ENCODE measurements at places on chromosomes 7 and 10. TPM values are rescaled to one million over a fixed set of nuclear protein-coding genes. Genes with fewer than 3 reads are reported as not detected.

- no peak overlapping the region for H3K4me3 ChIP-seq
- H3K27ac ChIP-seq = no peak overlapping the region
- DNase-seq = no peak
- no peaks in the 10 kb centered on the region for H3K36me3 ChIP-seq
These were observed 609.0 kb upstream of the DPP6 start for GRCh38 chr7:153443032-153443701.

DNA sequence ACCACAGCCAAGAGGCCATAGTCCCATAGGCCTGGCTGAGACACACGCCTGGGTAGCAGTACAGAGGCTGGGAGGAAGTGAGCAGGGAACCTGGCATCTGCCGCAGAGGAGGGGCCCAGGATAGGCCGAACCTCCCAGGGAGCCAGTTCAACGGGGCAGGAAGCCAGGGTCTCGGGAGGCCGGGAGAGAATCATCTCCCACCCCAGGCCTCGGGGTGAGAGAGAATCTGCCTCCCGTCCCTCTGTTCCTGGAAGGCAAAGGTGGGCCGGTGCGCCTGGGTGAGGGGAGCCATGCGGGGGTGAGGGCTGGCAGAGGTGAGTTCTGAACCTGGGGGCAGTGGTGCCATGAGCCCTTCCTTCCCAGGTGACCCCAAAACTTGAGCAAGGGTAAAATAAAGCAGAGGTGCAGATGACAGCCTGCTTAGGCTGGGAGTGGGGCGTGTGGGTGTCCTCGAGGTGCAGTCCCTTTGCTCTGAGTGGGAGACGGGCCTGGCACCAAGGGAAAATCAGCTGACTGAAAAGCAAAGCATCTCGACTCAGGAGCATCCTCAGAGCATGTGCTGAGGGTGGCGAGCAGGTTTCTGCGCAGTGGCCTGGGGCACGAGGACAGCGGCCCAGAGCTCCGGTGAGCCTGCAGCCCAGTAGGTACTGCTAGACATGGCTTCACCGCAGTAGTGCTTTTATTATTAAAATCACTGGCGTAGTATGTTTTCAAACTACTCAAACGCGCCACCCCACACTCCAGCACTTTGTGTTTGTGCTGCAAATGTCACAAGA lies 15.5 kb downstream of the AGAP3 start:
- H3K36me3 ChIP-seq = peaks cover 4% of the 10 kb centered on the region
- no peaks in the 10 kb centered on the region for H3K27me3 ChIP-seq
- H3K4me1 ChIP-seq = peaks cover 5% of the 10 kb centered on the region

- H3K4me1 ChIP-seq = peaks cover 5% of the 10 kb centered on the region
- no peak overlapping the region for H3K4me3 ChIP-seq
- peaks cover 4% of the 10 kb centered on the region for H3K36me3 ChIP-seq
These were observed 1.5 kb downstream of the TRIL start for GRCh38 chr7:28956608-28957063.

DNA sequence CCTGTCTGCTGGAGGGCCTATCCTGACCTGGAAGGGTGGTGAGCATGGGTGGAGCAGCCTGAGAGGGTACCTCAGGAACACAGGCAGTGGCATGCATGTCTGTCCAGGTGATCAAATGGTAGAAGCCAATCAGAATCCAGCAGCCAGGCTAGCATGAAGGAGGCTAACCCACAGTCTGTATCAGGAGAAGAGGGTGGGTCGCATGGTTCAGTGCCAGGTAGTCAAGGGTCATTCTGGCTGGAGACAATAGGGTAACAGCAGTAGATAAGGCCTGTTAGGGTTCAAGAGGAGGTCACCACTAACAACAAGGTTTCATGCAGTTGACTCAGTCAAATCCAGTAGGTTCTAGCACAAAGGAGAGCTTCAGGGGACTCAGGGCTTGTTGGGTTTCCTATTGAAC lies 10.4 kb downstream of the ALDH18A1 start:
- H3K27ac ChIP-seq = no peak overlapping the region
- H3K27me3 ChIP-seq = no peaks in the 10 kb centered on the region
- no peak for DNase-seq
- H3K4me1 ChIP-seq = peaks cover 11% of the 10 kb centered on the region

DNA sequence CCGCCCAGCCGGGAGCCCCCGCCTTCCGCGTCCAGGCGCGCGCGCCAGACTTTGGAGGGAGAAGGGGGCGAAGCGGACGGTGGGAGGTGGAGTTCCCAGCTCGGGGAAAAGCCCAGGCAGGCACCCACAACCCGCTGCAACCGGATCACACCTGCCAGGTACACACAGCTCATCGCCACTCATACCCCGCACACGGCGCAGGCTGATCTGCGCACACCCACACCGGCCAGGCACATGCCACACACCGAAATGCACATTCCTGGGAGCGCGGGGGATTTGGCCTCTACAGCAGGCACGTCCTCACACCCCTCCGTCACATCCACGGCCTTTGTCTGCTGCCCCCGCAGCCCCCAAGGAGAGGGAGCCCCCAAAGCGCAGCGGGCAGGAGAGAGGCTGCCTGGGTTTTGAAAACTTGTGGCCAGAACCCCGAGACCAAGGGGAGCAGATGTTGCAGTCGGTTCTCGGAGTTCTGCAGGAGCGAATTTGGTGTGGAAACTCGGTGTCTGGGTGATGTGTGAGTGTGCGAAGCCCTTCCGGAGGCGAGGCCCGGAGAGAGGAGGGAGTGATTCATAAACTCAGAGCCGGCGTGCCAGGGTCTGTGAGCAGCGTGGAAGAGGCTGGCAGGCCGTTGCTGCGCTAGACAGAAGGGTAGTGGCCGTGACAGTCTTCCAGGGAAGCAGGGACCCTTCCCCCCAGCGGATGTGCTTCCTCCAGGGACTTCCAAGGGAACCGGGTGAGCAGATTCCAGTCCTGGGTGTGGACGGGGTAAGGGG lies 734 bp downstream of the CHST3 start:
- H3K27me3 ChIP-seq = peaks cover 63% of the 10 kb centered on the region
- H3K27ac ChIP-seq = no peak overlapping the region
- H3K4me3 ChIP-seq = peak overlapping the region; percentile 83
- peaks cover 10% of the 10 kb centered on the region for H3K36me3 ChIP-seq
- DNase-seq = no peak

- peaks cover 11% of the 10 kb centered on the region for H3K4me1 ChIP-seq
- no peaks in the 10 kb centered on the region for H3K36me3 ChIP-seq
- peak overlapping the region; percentile 91 for H3K27ac ChIP-seq
- DNase-seq = no peak
These were observed 133.6 kb upstream of the GDF10 start for GRCh38 chr10:47166405-47166777.

GRCh38 chr7:128783143-128783861 lies 7.7 kb upstream of the OPN1SW start:
- H3K27ac ChIP-seq = no peak overlapping the region
- H3K36me3 ChIP-seq = no peaks in the 10 kb centered on the region
- H3K4me3 ChIP-seq = no peak overlapping the region
- peaks cover 4% of the 10 kb centered on the region for H3K4me1 ChIP-seq
- H3K27me3 ChIP-seq = no peaks in the 10 kb centered on the region
- DNase-seq = no peak

DNA sequence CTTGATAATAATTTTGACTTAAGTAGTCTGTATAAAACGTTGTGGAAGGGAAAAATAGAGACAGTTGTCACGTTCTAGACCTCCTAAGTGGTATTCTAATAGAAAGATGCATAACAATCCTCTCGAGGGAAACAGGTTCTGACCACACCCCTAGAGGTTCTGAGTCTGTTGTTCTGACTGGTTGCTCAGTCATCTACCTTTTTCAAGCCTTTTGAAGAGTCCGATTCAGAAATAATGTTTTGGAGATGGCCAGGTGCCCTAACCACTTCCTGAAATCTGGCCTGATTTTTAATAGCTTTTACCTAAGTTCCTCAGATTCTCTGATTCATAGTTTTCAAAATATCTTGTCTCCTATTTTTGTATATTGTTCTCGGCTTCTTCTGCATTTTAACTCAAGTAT lies 175.6 kb downstream of the HDAC9 start:
- peaks cover 1% of the 10 kb centered on the region for H3K4me1 ChIP-seq
- H3K36me3 ChIP-seq = no peaks in the 10 kb centered on the region
- no peak for DNase-seq
- no peak overlapping the region for H3K4me3 ChIP-seq
- no peaks in the 10 kb centered on the region for H3K27me3 ChIP-seq

GRCh38 chr10:89520706-89521105 lies 14.7 kb downstream of the SLC16A12 start:
- DNase-seq = no peak
- H3K4me3 ChIP-seq = no peak overlapping the region
- no peak overlapping the region for H3K27ac ChIP-seq
- H3K4me1 ChIP-seq = no peaks in the 10 kb centered on the region
- H3K36me3 ChIP-seq = no peaks in the 10 kb centered on the region
- H3K27me3 ChIP-seq = peaks cover 5% of the 10 kb centered on the region

DNA sequence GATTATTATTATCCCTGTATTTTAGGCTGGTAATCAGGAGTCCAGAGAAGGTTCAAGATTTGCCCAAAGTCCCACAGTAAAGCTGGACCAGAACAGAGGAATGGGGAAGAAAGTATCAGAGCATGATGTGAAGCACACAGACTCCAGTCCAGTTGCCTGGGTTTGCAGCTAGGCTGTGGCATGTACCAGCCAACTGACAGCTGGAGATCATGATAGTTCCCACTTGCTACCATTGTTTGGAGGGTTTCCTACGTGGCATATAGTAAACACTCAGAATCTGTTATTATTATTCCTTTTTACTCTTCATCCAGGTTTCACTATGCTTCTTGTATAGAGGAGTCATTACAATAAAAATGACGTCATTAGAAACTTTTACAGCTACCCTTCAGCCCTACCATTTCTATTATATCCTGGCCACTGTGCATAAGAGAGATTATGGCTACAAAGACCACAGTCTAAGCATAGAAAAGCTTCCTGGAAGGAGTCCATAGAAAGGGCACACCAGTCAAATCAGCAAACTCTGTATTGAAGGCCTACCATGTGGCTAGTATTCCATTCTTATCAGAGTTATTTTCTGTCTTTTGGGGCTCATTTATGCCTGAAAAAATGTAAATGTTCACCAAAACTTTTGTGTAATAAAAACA lies 66.6 kb downstream of the MTPN start:
- peaks cover 5% of the 10 kb centered on the region for H3K4me1 ChIP-seq
- no peak overlapping the region for H3K4me3 ChIP-seq
- H3K27me3 ChIP-seq = no peaks in the 10 kb centered on the region
- H3K36me3 ChIP-seq = peaks cover 3% of the 10 kb centered on the region
- H3K27ac ChIP-seq = no peak overlapping the region

GRCh38 chr10:80196270-80196949 lies 8.9 kb downstream of the ANXA11 start:
- DNase-seq = no peak
- H3K27ac ChIP-seq = peak overlapping the region; percentile 86
- H3K27me3 ChIP-seq = no peaks in the 10 kb centered on the region
- peaks cover 7% of the 10 kb centered on the region for H3K36me3 ChIP-seq
- H3K4me1 ChIP-seq = peaks cover 59% of the 10 kb centered on the region

DNA sequence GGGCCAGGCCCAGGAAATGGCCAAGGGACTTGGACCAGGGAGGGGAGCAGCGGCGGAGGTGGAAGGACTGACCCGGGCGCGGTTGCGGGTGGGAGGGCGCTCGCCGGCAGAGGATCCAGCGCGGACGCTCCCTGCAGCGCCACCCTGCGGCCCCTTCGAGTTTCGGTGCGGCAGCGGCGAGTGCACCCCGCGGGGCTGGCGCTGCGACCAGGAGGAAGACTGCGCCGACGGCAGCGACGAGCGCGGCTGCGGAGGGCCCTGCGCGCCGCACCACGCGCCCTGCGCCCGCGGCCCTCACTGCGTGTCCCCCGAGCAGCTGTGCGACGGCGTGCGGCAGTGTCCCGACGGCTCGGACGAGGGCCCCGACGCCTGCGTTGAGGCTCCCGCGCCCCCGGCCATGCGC lies 16.8 kb upstream of the ZNF467 start:
- H3K27me3 ChIP-seq = peaks cover 34% of the 10 kb centered on the region
- H3K27ac ChIP-seq = no peak overlapping the region
- peak overlapping the region; percentile 52 for H3K4me3 ChIP-seq
- peaks cover 7% of the 10 kb centered on the region for H3K4me1 ChIP-seq
- no peaks in the 10 kb centered on the region for H3K36me3 ChIP-seq

GRCh38 chr7:4831723-4832495 lies 29.9 kb downstream of the PAPOLB start:
- H3K27me3 ChIP-seq = peaks cover 5% of the 10 kb centered on the region
- H3K4me1 ChIP-seq = peaks cover 4% of the 10 kb centered on the region
- H3K4me3 ChIP-seq = no peak overlapping the region
- no peaks in the 10 kb centered on the region for H3K36me3 ChIP-seq

GRCh38 chr10:111122127-111122526 lies 45.3 kb downstream of the ADRA2A start:
- H3K4me1 ChIP-seq = no peaks in the 10 kb centered on the region
- no peak for DNase-seq
- no peak overlapping the region for H3K27ac ChIP-seq
- peaks cover 32% of the 10 kb centered on the region for H3K27me3 ChIP-seq

- H3K36me3 ChIP-seq = no peaks in the 10 kb centered on the region
- DNase-seq = no peak
- H3K27ac ChIP-seq = no peak overlapping the region
- H3K4me1 ChIP-seq = no peaks in the 10 kb centered on the region
- peaks cover 64% of the 10 kb centered on the region for H3K27me3 ChIP-seq
These were observed 106.3 kb downstream of the SLIT1 start for GRCh38 chr10:97079448-97079847.

DNA sequence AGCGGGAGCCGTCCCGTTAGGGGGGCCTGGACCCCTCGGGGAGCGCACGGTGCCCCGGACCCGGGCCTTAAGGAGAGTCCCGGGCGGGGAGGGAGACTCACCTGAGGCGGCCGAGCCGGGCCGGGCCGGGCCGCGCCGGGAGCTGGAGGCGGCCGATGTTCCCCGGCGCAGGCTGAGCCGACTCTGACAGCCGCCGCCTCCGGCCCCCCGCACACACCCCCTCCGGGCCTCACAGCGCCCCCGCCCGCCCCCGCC lies at the start of gene ACHE:
Gene ACHE, minus strand, starts transcription at position 188 of the 255 bp plus-strand sequence. CDS start 1,656 bp downstream, outside the sequence.
- H3K4me3 ChIP-seq = peak within 1 kb of the TSS; percentile 92
- peaks cover 5% of the 10 kb centered on the region for H3K36me3 ChIP-seq
- no peak for DNase-seq
- H3K27ac ChIP-seq = no peak within 1 kb of the TSS

GRCh38 chr10:132311338-132311939 lies 3.7 kb upstream of the STK32C start:
- no peaks in the 10 kb centered on the region for H3K27me3 ChIP-seq
- DNase-seq = no peak
- H3K27ac ChIP-seq = no peak overlapping the region
- no peaks in the 10 kb centered on the region for H3K36me3 ChIP-seq
- no peak overlapping the region for H3K4me3 ChIP-seq
- H3K4me1 ChIP-seq = peaks cover 4% of the 10 kb centered on the region

GRCh38 chr10:8365935-8366911 lies 311.7 kb downstream of the GATA3 start:
- H3K4me3 ChIP-seq = peak overlapping the region; percentile 81
- peaks cover 41% of the 10 kb centered on the region for H3K4me1 ChIP-seq
- H3K27ac ChIP-seq = peak overlapping the region; percentile 95
- no peaks in the 10 kb centered on the region for H3K27me3 ChIP-seq
- H3K36me3 ChIP-seq = peaks cover 3% of the 10 kb centered on the region

GPR26 gene
- not detected for total RNA-seq

ZNF394 gene
- 189 TPM for total RNA-seq

TMEM26 gene
- not detected for total RNA-seq

CTAGE15 gene
- total RNA-seq = 0.73 TPM

PRKG1 gene
- total RNA-seq = 0.27 TPM

PON1 gene
- total RNA-seq = not detected

TFPI2 gene
- total RNA-seq = 1.5 TPM

EFCAB10 gene
- total RNA-seq = 1.5 TPM

CALCR gene
- not detected for total RNA-seq

GNGT1 gene
- not detected for total RNA-seq

LIPF gene
- not detected for total RNA-seq

TAS2R4 gene
- total RNA-seq = 0.50 TPM

NEURL1 gene
- total RNA-seq = 0.50 TPM

APBB1IP gene
- total RNA-seq = 77.1 TPM
